GOT3 (cell line): ENCODE measurements at places on chromosomes 3 and 15.

GRCh38 chr15:60052796-60053195 lies 48.7 kb downstream of the FOXB1 start:
- DNase-seq, result no peak

DNA sequence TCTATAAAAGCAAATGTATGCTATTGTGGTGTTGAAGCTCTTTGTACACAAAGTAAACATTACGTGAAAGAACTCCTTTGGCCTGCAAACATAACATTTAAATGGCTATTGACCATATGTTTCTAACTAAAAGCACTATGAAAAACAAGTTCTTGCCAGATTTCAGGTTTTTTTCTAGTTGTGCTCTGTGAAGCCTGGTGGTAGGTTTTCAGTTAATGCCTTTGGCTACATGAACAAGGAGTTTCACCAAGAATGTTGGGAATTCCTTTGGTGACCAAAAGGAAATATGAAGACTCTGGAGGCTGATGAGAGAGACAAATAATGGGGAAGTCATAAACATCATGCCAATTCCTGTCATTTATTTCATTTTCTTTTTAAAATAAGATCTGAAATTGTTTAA lies 66.0 kb downstream of the RBMS3 start:
- DNase-seq, result no peak

DNA sequence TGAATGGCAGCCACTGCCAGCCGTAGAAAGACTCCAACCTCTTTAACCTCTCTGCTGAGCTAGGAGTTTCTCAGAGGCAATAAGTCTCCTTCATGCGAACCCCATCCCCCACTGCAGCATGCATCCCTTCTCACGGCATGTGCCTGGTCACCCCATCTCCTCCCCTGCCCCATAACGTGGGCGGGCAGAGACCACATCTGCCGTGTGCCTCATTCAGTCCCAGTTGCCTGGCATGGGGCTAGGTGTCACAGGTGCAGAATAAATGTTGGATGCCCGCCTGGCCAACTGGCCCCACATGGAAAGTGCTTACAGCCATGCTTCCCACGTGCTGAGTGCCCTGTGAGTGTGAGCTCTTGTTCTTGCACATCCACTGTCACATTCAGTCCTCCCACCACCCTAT lies 43.5 kb upstream of the NTRK3 start:
- no peak for DNase-seq

DNA sequence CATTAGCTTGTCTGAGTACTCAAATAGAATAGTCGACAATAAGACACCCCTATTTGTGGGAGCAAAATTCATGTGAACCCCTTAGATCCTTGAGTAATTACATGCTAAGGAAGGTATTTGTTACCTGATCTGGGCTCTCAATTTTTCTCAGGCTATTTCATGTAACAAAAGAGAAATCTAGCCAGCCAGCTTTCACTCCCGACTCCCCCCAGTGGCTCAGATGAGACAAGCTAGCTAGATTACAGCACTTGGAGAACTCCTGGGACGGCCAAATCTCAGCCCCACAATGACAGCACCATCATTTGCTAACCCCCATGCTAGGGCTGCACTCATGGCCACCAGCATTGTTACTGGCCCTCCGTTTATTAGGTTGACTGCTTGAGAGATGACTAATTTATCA lies 41.3 kb downstream of the GLDN start:
- DNase-seq, result no peak

- no peak for DNase-seq
These were observed 204.8 kb downstream of the RSRC1 start for GRCh38 chr3:158314426-158315357.

GRCh38 chr3:134338516-134339261 lies 35.6 kb downstream of the AMOTL2 start:
- DNase-seq, result no peak

- no peak for DNase-seq
These were observed 37.8 kb downstream of the CCNL1 start for GRCh38 chr3:157122116-157122515.
